Breast epithelium (tissue), 4 donors: ENCODE measurements at places on chromosomes 12 and 14.

- H3K27ac ChIP-seq: no peak overlapping the region
- no peaks in the 10 kb centered on the region for H3K27me3 ChIP-seq
- H3K4me3 ChIP-seq: no peak overlapping the region
- H3K36me3 ChIP-seq: no peaks in the 10 kb centered on the region
- DNase-seq: no peak
Measured at GRCh38 chr14:72685456-72685855, 208.4 kb downstream of the DPF3 start.

- H3K27ac ChIP-seq: no peak overlapping the region
- H3K27me3 ChIP-seq: no peaks in the 10 kb centered on the region
- no peaks in the 10 kb centered on the region for H3K4me1 ChIP-seq
- H3K4me3 ChIP-seq: no peak overlapping the region
Measured at GRCh38 chr14:80978403-80978802, 23.0 kb downstream of the TSHR start.

GRCh38 chr12:49456131-49456679, 82.6 kb upstream of the KCNH3 start:
- H3K4me3 ChIP-seq: no peak overlapping the region
- no peaks in the 10 kb centered on the region for H3K27me3 ChIP-seq
- no peak overlapping the region for H3K27ac ChIP-seq
- no peak for DNase-seq

DNA sequence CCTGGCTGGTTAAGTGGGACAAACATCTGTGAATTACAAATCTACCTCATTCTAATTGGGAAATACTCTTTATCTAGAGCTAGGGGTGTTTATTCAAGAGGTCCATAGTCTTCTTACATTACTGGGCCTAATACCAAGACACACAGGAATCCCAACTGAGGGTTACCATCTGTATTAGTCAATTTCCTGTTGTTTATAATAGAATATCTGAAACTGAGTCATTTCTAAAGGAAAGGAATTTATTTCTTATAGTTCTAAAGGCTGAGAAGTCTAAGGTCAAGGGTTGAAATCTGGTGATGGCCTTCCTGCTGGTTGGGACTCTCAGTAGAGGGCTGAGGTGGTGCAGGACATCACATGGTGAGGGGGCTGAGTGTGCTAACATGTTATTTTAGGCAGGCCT, 36.0 kb downstream of the RTRAF start:
- H3K4me3 ChIP-seq: no peak overlapping the region
- no peaks in the 10 kb centered on the region for H3K4me1 ChIP-seq
- no peaks in the 10 kb centered on the region for H3K27me3 ChIP-seq
- no peak for DNase-seq

DNA sequence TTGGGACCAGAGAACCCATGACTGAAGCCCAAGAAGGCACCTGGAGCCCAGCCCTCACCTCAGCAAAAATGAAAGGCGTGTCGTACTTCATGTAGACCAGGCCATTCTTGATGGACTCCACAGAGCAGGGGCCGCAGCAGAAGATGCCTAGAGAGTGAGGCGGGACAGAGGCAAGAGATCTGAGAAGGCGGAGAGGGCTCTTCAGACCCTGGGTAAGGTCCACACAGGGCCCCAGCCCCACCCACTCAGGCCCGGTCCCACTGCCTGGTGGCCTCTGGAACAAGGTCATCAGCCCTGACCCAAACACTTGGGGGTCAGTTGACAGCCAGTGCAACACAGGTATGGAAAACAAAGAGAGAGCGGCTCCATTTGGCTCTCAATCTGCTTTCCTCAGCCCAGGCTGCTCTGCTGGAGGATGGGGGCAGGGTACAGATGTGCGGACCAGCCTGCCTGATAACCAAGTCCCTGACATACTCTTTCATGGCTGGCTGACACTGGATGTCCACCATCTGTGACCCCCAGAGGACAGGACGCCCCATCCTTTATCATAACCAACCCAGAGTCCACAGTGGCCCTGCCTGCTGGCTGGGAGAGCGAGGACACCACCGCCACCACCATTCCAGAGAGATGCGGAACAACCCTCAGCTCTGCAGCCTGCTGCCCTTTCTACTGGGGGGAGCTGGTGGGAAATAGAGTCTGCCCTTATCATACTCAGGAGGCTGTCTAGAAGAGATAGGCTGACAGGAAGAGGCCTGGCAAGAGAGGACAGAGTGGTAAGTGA, 6.9 kb downstream of the TGM1 start:
- DNase-seq: no peak
- H3K36me3 ChIP-seq: no peaks in the 10 kb centered on the region
- H3K27me3 ChIP-seq: no peaks in the 10 kb centered on the region
- H3K27ac ChIP-seq: no peak overlapping the region
- H3K4me3 ChIP-seq: no peak overlapping the region

GRCh38 chr12:47276253-47276620, 196.5 kb upstream of the AMIGO2 start:
- DNase-seq: no peak
- H3K27me3 ChIP-seq: no peaks in the 10 kb centered on the region
- no peaks in the 10 kb centered on the region for H3K36me3 ChIP-seq
- no peaks in the 10 kb centered on the region for H3K4me1 ChIP-seq

GRCh38 chr14:96383445-96383844, 8.5 kb upstream of the AK7 start:
- no peaks in the 10 kb centered on the region for H3K27me3 ChIP-seq
- H3K4me1 ChIP-seq: no peaks in the 10 kb centered on the region
- H3K36me3 ChIP-seq: no peaks in the 10 kb centered on the region
- no peak overlapping the region for H3K27ac ChIP-seq
- no peak for DNase-seq

DNA sequence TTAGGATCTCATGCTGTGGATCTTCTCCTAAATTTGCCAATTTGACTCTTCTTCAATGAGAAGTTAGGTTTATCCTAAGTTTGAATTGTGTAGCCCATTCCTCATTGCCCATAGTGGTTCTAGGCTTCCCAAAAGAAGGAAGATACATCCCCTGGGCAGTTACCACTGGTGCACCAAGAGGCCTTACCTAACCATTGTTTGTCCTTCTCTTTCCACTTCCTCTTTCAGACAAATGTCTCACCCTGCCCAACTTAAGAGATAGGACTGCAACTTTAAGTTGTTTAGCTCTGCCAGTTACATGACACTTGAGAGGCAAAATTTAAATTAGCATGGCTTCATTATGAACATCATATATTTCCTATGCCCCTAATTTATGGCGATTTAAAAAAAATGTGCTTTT, 9.4 kb upstream of the KCNH3 start:
- no peak overlapping the region for H3K27ac ChIP-seq
- no peak for DNase-seq
- no peaks in the 10 kb centered on the region for H3K27me3 ChIP-seq
- no peaks in the 10 kb centered on the region for H3K36me3 ChIP-seq
- H3K4me3 ChIP-seq: no peak overlapping the region
- H3K4me1 ChIP-seq: no peaks in the 10 kb centered on the region

DNA sequence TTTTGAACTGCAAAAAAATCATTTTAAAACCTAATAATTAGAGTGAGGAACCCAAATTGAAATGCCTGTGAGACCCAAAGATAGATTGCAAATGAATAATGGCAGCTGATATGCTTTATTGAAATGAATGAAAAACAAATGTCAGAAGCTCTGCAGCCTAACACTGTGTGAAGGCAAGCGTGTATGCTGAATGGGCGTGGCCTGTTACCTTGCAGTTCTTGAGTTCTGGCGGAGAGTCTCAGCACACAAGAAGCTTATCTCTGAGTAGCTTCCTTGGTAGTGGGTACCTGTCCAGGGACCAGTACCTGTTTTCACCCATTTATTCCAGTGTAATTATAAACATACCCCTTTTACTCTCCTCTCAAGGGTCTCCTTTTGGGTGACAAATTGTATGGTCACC, 341.2 kb downstream of the NPAS3 start:
- no peak for DNase-seq
- no peaks in the 10 kb centered on the region for H3K36me3 ChIP-seq
- no peaks in the 10 kb centered on the region for H3K4me1 ChIP-seq
- H3K27me3 ChIP-seq: no peaks in the 10 kb centered on the region
- no peak overlapping the region for H3K27ac ChIP-seq

DNA sequence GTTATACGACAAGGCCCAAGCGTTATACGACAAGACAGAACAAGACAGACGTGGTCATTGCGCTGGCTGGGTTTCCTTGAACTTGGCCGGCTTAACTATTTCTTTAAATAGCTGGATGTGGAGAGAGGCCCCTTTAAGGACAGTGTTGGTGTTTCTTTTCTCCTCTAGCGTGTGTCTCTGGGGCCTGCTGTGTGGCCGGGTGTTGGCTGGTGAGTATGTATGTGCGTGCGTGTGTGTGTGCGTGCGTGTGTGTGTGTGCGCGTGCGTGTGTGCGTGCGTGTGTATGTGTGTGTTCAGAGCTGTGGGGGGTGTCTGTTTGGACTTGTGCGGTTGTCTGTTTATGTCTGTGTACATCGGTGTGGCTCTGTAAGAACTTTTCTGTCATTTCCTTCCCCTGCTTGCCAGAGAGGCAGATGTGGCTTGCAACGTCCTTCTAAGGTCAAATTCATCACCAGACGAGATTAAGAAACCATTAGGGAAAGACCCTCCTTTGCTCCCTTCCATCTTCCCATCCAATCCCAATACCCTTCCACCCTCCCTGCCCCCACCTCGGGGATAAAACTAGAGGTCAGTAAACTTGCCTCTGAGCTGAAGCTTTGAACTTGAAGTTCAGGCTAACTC, 78.6 kb upstream of the TBX3 start:
- no peak overlapping the region for H3K4me3 ChIP-seq
- DNase-seq: no peak
- no peaks in the 10 kb centered on the region for H3K27me3 ChIP-seq

- DNase-seq: no peak
- H3K4me3 ChIP-seq: no peak overlapping the region
- H3K36me3 ChIP-seq: no peaks in the 10 kb centered on the region
- H3K4me1 ChIP-seq: no peaks in the 10 kb centered on the region
- no peak overlapping the region for H3K27ac ChIP-seq
- H3K27me3 ChIP-seq: no peaks in the 10 kb centered on the region
Measured at GRCh38 chr14:29030121-29030520, 263.5 kb downstream of the FOXG1 start.

DNA sequence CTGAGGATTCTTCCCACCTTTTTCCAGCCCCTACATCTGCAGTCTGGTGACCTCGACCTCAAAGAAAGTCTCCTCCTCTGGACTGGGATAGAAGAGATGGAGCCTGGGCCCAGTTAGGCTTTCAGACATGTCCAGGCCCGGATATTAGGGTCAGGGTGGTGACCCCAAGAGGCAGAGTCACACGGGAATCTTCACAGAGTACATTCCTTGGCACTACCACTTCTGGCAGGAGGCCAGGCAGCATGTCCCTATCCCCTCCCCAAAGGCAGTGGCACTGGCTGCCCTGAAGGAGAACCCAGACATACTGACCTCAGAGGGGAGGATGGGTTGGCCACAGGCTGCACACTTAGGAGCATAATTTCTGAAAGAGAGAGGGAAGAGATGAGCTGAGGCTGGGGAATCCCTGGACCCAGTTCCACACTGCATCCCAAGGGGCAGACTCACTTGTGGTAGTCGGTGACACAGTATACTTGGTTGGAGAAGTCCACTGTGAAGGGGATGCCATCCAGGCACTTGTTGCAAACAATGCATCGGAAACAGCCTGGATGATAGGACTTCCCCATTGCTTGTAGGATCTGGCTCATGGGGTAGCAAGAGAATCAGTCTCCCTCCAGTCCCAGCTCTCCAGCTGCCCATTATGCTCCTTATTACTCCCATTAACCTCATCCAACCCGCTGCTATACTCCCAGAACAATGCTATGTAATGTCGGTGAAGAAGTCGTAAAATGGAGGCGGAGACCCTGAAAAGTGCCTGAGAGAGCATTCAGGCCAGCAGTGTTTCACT, 7.6 kb downstream of the AJUBA start:
- no peaks in the 10 kb centered on the region for H3K27me3 ChIP-seq
- no peaks in the 10 kb centered on the region for H3K36me3 ChIP-seq
- no peak for DNase-seq
- H3K4me3 ChIP-seq: no peak overlapping the region

DNA sequence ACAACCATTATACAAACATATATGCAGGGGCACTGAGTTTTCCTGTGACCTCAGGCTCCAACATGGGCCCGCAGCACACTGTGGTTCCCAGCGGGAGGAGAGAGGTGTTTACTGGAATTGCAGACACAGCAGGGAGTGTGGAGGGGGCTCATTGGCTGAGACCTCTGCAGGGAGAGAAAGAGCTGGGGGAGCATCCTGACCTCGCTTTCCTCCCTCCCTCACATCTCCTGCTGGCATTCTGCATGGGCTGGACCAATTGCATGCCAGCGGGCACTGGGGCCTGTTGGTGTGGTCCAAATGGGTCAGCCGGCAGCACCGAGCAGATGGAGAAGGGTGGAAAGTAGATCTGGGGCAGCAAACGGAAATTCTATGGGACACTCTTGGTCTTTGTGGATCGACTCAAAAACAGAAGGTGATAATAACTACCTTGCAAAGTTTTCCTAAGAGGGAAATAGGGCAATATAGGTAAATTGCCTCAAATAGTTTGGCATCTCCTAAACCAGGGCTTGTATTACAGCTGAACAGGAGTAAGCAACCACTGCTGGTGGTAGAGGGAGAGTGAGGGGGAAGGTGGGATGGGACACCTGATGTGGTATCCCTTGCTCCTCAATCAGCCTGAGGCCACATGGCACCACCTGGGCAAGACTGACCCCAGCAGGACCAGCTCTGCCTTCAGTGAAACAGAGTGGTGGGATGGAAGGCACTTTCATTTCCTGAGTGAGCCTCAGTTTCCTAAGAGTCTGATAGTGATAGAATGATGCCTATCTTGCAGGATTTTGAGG, 86.9 kb downstream of the NTF3 start:
- no peak overlapping the region for H3K27ac ChIP-seq
- H3K36me3 ChIP-seq: no peaks in the 10 kb centered on the region
- H3K27me3 ChIP-seq: no peaks in the 10 kb centered on the region

GRCh38 chr12:124902916-124903315, 11.5 kb downstream of the UBC start:
- no peaks in the 10 kb centered on the region for H3K27me3 ChIP-seq
- DNase-seq: no peak
- no peak overlapping the region for H3K4me3 ChIP-seq
- no peak overlapping the region for H3K27ac ChIP-seq
- peaks cover 13% of the 10 kb centered on the region for H3K4me1 ChIP-seq

DNA sequence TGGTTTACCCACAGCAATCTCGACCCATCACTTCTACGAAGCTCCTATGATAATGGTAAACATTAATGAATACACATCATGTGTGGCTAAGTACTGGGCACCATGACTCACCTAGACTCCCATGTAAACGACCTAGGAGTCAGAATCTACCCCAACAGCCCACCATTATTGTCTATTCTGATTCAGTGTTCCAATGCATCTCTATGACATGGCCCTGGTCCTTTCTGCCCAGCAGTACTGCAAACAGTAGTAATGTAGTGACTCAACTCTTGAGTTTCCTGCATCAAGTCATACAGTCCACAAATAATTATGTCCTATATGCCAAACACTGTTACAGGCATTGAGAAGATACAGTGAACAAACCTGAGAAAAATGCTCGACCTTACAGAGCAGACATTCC, 14.6 kb downstream of the GTF2A1 start:
- no peaks in the 10 kb centered on the region for H3K36me3 ChIP-seq
- no peak overlapping the region for H3K4me3 ChIP-seq
- H3K4me1 ChIP-seq: no peaks in the 10 kb centered on the region
- no peak overlapping the region for H3K27ac ChIP-seq
- DNase-seq: no peak

- H3K36me3 ChIP-seq: no peaks in the 10 kb centered on the region
- H3K27ac ChIP-seq: no peak overlapping the region
- H3K4me1 ChIP-seq: no peaks in the 10 kb centered on the region
Measured at GRCh38 chr14:64450255-64450654, 15.0 kb upstream of the AKAP5 start.
